Stimulated activated CD4-positive, alpha-beta T cell treated with anti-CD3 and anti-CD28 coated beads, TNF-alpha, amount 100 ng/mL, for 1 hour (primary cell): ENCODE measurements at places on chromosomes 7 and 10.

- no peak for DNase-seq
Measured at GRCh38 chr7:100744605-100745004, 11.2 kb downstream of the ZAN start.

DNA sequence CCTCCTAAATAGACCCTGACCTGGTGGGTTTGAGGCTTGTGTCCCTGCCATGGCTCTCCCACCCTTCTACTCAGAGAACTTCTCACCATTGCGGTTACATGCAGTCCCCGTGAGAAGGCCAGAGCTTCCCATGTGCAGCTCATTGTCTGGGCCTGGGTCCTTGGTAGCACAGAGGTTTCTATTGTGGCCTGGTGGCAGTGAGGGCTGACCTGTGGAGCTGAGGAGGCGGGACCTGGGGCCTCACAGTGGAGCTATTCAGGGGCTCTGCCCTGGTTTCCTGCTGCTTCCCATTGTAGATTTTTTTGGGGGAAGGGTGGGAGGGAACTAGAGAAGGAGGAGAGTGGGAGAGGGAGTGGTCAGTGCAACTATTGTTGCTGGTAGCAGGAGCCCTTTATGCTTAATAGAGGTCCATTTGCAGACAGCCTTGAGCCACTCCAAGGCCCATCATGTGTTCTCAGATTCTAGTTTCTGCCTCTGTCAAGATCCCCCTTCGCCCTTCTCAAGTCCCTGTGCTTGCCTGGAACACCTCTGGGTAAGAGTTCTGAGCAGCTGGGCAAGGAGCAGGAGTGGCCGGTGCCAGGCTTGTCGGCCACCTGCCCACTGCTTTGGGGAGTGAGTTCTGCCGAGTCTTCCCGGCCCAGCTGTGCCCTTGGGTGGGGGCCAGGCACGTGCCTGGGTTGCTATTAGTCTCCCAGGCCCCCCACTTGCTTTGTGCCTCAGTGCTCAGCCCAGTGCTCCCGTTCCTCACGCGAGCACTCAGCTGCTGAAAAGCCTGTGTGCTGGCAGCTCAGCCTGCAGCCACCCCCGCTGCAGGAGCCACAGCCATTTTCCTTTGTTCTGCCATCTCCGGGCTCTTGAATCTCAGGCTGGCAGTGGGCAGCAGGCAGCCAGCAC, 10.7 kb downstream of the TSPAN14 start:
- DNase-seq = no peak

DNA sequence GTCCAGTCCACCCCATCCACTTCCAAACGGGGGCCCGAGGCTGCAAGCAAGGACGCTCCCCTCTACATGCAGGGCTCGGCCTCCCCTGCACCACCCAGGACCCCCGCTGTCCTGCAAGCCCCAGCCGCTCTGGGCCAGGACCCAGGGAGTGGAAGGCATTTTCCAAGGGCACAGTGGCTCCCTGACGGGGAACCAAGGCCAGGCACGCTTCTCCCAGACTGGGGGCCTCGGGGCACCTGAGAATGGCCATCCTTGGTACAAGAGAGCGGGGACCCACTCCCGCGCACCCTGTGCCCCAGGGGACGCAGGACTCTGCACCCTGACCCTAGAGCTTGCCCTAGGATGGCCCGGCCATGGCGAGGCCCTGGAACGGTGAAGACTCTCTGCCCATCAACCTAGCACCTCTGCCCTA, 545 bp upstream of the AKR1E2 start:
- no peak for DNase-seq

- DNase-seq = no peak
Measured at GRCh38 chr10:33807531-33808359, 473.3 kb upstream of the NRP1 start.

GRCh38 chr10:581776-582330, 107.6 kb downstream of the DIP2C start:
- no peak for DNase-seq

GRCh38 chr10:14356921-14357320, 26.2 kb upstream of the FRMD4A start:
- DNase-seq = no peak

- DNase-seq = no peak
Measured at GRCh38 chr7:38283809-38284208, 10.4 kb upstream of the TARP start.

- no peak for DNase-seq
Measured at GRCh38 chr7:50662996-50663395, 97.8 kb upstream of the DDC start.

GRCh38 chr7:88357781-88358525, 51.3 kb upstream of the STEAP4 start:
- DNase-seq = no peak

- DNase-seq = no peak
Measured at GRCh38 chr10:71747039-71747531, 26.2 kb downstream of the VSIR start.

- DNase-seq = no peak
Measured at GRCh38 chr10:12198156-12198555, 2.2 kb downstream of the CDC123 start.

DNA sequence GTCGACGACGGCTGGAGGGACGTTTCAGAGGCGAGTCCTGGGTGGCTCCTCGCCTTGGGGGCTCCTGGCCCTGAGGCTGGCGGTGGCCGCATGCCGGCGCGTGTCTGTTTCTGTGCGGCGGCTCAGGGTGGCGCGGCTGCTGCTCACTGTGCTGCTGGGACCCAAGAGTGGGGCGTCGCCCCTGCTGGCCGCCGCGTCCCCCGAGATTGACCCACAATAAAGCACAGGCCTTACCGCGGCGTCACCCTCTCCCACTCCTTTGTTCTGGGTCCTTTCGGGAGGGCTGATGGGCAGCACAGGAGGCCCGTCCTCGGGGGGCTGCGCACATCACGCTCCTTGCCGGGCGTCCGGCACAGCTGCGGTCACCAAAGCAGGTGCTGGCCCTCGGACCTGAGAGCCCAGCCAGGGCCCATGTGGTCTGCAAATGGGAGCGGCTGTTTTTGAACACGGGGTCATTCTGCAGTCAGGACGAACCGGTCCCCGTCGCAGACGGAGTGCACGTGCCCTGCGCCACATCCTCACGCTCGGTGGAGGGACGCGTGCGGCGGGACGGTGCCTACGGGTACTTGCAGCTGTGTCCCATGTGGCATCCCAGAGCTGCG, 19.2 kb downstream of the GET4 start:
- no peak for DNase-seq

DNA sequence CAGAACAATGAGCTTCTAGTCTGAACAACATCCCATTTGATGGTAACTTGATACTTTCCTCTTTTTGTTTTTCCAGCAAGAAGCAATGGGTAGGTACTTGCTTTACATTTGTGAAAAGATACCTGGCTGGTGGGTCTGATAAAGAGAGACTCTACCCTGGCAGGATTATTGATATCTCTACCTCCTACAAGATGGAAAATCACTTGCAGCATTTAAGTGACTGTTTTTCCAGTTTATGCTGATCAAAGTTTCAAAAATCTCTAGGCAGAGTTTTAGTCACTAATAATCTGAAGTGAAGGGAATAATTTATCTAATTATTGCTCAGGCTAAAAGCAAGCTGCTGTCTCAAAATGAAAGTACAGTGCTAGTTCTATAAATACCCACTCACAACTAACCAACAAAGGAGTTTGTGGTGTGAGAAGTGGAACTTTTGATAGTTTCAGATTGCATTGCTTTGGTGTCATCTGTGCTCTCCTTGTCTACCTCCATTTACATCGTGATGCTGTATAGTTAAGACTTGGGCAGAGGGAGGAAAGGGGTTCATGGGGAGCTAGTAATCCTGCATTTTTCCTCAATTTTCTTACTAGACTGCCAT, 86.0 kb upstream of the ANKRD1 start:
- no peak for DNase-seq

- DNase-seq = no peak
Measured at GRCh38 chr10:77756319-77757232, 119.0 kb upstream of the KCNMA1 start.

DNA sequence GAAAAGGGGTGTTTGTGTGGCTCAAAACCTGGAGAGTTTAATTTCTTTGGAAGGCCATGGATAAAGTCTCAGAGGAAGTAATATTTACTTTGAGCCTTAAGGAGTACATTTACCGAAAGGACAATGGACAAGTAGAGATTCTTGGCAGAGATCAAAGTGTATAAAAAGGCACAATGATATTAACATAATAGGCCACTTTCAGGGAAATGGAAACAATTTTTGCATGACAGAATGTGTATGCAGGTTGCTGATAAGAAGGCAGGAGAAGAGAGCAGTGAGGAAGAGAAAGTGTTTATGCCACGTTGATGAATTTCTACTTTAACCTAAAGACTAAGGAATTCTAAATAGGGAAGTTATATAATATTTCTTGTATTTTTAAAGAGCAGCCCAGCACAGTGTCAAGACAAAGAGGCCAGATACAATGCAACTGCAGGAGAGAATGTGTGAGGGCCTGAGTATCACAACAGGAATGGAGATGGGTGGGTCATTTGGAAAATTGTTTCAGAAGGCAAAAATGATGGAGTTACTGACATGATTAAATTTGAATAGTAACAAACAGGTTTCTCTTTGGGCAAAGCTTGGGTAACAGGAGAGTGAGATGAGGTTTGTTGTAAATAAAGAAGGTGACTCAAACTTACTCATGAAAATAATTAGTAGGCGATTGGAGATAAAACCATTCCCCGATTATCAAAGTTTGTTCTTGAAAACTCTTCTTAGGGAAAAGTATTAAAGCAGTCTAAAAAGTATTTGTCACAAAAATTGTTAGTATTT, 84.1 kb downstream of the THSD7A start:
- no peak for DNase-seq

DNA sequence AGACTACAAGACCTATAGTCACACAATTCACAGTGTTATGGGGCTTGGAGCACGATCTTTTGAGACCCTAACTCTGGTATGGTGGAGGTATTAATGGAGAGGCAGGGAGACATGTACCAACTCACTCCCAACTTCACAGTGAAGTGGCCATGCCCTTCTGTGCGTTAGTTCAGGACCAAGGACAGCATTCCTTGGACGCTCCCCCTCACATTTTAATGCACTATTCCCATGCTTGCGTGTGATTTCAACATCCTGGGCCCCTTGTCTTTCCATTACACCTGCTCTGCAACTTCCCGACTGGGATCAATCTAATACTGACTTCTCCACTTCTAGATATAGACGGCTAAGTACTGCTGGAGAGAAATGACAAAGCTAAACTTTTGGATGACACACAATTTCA, 72.7 kb downstream of the PLCE1 start:
- DNase-seq = no peak

- no peak for DNase-seq
Measured at GRCh38 chr7:66630531-66630930, 1.9 kb downstream of the KCTD7 start.

- no peak for DNase-seq
Measured at GRCh38 chr10:90819911-90820310, 37.9 kb downstream of the HTR7 start.

DNA sequence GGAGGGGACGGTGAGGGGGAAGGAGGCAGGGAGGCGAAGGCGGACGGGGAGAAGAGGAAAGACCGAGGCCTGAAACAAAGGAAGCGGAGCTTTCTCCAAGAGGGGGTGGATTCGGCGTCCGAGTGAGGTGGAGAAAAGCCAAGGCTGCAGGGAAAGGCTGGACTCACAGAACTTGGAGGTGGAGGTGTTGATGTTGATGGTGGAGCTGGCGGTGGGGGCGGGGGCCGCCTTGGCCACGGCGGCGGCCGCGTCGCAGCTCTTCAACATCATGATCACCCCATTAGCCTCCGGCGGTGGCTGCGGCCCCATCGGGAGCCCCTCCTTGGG, 578 bp downstream of the CACUL1 start:
- DNase-seq = peak; percentile 25

DNA sequence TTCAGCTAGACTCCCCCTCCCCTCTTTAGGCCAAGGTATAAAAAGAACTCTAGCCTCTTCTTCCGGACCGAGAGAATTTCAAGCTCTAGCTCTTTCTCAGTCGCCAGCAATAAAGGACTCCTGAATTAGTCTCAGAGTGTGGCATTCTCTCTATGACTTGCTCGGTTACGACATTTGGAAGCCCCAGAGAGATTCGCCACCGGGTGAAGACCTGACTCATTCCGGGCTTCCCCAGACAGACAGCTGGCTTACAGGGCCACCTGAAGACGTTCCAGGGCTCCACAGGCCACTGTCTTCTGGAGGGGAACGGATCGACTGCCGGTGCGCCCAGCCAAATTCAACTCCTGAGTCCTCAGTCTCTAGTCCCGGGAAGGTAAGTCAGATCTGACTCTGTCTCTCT, at the start of gene AKR1B15:
AKR1B15 (plus strand) TSS at position 234 of the 400 bp plus-strand sequence. CDS start 15,510 bp downstream, outside the sequence.
- DNase-seq = no peak

DNA sequence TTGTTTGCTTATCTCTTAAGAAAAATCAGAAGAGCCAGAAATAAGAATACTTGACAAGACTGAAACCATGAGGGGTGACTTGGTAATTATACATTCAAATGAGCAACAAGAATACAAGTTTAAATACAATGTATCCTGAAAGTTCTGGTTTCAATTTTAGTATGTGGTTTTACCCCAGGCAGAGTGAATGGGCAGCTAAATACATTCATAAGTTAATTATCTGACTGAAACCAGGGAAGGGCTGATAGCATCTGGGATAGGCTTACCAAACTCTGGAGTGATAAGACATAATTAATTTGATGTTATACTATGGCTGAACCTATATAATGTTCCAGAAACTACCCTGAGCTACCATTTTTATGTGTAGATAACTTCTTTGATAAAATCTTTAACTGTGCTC, 252.2 kb upstream of the PLXNA4 start:
- no peak for DNase-seq

DNA sequence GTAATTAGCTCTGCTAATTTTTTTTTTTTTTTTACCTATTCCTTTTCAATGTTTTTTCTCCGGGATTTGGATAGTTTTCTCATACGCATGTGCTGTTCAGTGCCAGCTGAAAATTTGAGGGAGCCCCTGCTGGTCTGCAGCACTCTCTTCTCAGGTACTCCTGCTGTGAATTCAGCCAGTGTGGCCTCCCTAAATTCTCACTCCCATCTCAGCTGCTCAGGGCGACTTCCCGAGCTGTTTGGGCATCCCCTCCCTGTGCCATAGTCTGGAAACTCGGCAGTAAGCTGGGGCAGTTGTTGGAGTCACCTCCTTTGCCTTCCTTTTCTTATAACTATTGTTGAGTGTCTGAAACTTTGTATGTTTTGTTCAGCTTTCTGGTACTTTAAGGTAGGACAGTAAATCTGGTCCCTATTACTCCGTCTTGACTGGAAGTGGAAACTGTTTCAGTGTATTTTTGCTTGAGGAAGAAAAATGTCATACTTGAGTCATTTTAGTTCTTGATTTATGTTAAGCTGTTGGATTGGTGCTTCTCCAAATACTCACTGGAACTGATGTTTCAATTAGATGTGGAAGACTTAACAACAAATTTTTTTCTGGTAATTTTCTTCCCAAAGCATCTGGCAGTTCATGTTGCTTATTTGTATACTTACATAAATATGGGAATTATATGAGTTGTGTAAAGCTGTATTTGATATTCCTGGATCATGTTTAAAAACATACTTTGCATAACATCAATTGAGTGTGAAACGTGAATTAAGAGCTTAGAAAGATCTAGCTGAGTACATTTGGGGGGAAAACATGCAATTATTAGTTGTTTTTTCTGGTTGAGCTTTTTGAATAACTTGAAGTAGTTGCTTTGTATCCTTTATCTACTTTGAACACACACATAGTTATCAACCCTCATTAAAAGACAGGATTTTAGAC, 33.7 kb downstream of the MINPP1 start:
- no peak for DNase-seq
